Fibroblast of skin of back (primary cell): ENCODE measurements at places on chromosomes 7 and 10.

DNA sequence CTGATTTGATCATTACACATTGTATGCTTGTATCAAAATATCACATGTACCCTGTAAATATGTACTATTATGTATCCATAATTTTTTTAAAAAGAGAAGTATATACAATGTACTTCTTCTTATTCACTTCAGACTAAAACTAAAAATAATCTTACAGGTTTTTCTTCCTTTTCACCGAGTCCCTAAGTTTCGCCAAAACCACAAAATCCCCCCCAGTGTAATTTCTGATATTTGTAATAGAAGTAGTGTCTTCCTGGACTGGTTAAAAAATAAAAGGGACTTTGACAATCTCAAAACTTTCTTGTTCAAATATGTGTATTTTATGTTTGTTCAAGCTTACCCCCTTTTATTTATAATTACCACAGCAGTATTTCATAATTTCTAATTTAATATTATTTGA, 23.9 kb downstream of the EPC1 start:
- no peak for DNase-seq

DNA sequence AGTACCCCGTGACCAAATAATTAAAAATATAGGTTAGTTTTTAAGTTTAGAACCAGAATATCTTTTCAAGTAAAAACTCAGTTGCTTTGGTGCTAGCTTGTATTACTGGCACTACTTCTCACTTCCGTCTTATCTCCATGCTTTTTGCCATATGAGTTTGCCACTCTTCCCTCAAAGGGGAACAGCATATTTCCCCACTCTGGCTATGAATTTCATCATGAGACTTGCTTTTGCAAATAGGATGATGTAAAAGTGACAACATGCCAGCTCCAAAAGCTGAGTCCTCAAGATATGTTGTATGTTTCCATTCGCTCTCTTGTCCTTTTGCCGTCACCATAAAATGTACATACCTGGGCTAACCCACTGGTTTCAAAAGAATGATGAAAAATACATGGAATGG, 178.1 kb upstream of the SEMA3A start:
- DNase-seq: no peak

GRCh38 chr7:83937930-83938329, 256.7 kb downstream of the SEMA3A start:
- DNase-seq: no peak

DNA sequence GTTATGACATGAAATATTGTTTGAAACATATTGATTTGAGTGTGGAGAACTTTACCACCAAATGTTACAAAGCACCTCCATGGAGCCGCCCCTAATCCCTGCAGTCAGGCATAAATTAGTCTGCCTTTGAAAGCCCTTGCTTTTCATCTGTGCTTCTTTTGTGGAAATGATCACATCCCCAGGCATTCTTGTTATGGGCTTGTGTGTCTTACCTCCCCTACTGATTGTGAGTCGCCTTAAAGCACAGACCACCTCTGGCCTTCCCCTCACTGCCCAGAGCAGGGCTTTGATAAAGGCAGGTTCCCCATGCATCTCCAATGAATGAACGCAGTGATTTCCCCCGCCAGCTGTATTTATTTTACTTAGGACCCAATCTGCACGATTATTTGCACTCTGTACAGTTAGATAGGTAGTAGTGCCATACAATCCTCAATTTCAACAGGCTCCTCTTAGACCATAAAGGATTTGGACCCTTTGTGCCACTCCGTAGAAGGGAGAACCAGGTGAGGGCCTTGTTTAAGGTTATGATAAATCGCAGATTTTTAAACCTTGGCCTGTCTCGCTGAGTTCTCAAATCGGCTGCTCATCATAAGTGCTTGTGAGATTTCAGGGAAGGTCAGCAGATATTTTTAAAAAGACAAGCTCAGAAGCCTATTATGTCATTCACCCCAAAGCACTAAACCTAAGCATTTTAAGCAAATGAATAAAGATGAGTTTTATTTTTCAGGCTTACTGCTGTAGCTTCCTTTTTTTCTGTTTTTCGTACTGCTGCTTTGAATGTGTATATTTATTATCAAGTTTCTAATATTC, 107.8 kb downstream of the CUBN start:
- DNase-seq: no peak

DNA sequence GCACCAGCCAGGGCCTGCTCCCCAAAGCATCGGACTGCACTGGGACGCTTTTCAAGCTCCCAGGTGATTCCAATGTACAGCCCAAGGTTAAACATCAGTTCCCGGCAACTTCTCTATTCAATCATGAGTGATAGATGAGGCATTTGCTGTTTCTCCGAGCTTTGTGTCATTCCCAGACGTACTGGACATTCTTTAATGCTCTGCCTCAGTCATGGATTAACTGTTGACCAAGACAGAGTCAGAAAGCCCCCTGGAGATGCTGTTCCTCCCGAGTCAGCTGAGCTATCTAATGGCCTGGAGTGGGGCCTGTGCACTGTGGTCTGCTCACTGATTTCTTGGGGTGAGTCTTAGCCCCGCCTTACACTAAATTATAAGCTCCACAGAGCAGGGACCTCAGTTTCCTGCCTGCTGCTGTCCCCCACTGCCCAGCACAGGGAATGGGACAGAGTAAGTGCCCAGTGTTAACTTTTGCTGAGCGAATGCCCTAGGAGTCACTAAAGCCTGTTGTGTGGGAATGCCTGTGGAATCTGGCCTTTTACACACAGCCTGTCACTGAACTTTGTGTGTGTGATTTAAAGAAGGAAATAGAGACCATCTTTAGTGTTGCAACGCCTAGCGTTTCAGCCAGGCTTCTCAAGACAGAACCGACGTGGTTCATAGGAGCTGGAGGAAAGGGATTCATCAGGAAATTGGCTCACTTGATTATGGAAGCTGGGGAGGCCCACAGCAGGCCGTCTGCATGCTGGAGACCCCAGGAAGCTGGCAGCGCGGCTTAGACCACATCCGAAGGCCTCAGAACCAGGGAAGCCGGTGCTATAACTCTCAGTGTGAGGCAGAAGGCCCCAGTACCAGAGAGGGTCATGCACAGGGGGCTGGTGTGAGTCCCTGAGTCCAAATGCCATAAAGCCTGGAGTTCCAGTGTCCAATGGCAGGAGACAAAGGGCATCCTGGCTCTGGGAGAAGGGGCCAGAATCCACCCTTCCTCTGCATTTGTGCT, 29.3 kb upstream of the RNF32 start:
- DNase-seq: no peak

DNA sequence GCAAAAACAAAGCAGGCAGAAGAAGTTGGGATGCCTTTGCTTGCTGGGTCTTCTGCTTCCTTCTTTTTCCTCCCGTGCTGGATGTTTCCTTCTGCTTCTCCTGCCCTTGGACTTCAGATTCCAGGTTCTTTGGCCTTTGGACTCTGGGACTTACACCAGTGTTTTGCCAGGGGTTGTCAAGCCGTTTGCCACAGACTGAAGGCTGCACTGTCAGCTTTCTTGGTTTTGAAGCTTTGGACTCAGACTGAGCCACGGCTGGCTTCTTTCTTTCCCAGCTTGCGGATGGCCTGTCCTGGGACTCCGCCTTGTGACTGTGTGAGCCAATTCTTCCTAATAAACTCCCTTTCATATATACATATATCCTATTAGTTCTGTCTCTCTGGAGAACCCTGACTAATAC, 11.3 kb upstream of the LCOR start:
- DNase-seq: no peak

DNA sequence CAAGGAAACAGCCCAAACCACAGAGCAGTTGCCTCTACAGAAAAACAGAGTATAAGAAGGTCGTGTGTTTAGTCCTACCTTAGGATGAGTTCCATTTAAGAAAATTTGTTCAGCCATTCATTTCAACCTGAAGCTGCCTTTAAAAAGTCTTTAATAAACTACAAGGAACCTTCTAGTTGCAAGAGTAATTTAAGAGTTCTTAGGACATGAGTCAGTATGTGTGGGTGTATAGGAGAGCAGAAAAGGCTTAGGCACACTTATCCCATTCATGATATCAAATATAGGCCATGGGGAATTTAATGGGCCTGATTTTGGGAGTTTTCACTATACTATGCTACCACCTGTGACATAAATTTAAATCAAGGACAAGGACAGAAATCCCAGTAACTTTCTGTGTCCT, 496.8 kb downstream of the TFEC start:
- DNase-seq: no peak

GRCh38 chr10:129049501-129049900, 417.5 kb upstream of the MGMT start:
- DNase-seq: no peak

DNA sequence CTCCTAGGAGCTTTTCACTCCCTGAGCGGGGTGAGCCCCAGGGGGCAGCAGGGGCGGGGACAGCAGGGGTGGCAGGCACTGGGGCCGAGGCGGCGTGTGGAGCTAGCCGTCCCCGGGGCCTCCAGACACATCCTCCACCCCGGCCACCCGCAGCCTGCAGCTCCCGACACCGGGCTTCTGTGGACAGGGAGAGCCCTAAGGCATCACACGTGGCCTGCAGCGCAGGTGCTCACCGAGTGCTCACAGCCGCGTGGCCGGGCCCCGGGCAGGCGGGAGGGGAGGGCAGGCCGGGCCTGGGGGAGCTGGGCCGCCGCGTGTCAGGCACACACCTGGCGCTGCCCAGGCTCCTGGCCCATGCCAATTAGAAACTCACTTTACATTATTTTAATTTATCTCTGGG, 51.4 kb downstream of the MICALL2 start:
- no peak for DNase-seq

GRCh38 chr7:45598886-45599520, 24.8 kb downstream of the ADCY1 start:
- no peak for DNase-seq

- DNase-seq: peak; percentile 43
These were observed 158.2 kb upstream of the PRKCQ start for GRCh38 chr10:6738112-6738768.

GRCh38 chr10:103197174-103197573, 4.1 kb upstream of the NT5C2 start:
- peak; percentile 82 for DNase-seq

DNA sequence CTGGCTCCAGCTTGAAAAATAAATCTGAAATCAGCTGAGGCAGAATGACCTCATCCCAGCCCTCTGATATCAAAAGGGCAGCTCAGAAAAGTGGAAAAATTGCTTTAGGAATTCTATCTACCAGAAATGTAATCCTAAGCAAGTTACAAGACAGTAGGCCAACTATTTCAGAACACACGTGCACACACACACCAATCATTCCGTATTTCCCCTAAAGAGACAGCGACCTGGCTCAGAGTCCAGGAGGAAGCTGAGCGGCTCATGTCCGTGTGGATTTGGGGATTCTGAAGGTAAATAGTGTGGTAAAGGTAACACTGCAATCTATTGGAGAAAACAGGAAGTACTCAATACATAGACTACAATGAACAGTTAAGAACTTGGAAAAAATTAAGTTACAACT, 288.2 kb downstream of the CALN1 start:
- no peak for DNase-seq

GRCh38 chr7:80791509-80791929, 127.3 kb downstream of the SEMA3C start:
- no peak for DNase-seq

DNA sequence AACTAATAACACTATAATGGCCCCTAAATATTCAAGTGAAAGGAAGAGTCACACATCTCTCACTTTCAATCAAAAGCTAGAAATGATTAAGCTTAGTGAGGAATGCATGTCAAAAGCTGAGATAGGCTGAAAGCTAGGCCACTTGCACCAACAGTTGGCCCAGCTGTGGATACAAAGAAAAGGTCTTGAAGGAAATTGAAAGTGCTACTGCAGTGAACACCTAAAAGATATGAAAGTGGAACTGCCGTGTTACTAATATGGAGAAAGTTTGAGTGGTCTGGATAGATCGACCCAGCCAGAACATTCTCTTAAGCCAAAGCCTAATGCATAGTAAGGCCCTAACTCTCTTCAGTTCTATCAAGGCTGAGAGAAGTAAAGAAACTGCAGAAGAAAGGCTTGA, 12.1 kb upstream of the SNX13 start:
- DNase-seq: no peak

- DNase-seq: no peak
These were observed 44.0 kb downstream of the SLC18A2 start for GRCh38 chr10:117284716-117285494.

DNA sequence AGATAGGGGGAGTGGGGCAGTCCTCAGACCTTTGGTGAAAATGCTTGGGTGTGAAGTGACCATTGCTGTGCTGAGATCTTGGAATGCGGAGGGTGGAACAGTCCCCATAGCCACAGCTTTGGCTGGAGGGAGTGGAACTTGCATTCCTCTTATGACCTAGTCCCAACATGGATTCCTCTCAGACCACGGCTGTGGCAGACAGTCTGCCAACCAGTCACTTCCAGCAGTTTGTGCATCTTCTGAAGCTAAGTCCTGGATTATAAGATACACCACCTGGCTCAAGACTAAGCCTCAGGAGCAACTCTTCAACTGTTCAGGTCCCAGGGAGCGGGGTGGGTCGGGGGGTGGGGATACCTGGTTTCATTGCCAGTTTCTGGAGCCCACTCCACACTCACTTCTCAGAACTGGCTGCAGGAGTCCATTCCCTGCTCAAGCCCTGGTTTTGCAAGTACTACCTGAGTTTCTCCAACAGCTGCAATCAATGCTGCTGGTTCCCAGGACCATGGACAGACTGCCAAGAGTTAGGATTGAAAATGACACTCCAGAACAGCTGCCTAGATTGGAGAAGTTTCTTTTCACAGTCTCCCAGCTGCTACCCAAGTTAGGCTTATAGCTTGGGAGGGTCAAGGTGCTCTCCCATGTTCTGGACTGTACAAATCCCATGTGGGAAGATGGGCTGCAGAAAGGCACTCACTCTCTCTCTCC, 29.1 kb upstream of the DGKB start:
- no peak for DNase-seq

- DNase-seq: no peak
These were observed 746.5 kb downstream of the AUTS2 start for GRCh38 chr7:70344726-70345125.

DNA sequence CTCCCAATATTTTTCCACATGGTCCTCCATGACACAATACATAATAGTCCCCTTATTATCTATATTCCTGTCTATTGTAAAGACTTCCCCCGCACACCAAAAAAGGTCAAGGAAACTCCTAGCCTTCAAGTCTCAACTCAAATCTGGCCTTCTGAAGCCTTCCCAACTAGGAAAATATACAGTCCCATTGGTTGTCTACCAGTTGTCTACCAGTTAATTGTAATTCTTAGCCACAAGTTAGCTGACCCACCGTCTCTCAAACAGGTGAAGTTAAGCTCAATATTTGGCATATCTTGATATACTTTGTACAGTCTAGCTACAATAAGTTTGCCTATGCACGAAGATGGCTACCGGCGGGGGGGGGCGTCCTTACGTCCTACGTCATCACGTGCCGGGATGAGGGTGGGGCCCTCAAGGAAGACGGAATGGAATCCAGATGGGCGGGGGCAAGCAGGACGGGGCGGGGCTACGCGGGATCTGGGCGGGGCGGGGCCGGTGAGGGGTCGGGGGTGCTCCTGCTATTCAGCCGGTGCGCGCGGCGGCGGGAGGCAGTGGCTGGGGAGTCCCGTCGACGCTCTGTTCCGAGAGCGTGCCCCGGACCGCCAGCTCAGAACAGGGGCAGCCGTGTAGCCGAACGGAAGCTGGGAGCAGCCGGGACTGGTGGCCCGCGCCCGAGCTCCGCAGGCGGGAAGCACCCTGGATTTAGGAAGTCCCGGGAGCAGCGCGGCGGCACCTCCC, at the start of gene AHR:
AHR (plus strand) TSS at position 551 of the 738 bp plus-strand sequence. CDS start 613 bp downstream, outside the sequence.
- peak; percentile 92 for DNase-seq
